OCI-LY7 (cell line): ENCODE measurements at places on chromosomes 3 and 15. TPM values are rescaled to one million over a fixed set of nuclear protein-coding genes. Genes with fewer than 3 reads are reported as not detected.

Gene RTP3
- total RNA-seq: 0.37 and 0.74 TPM in 2 replicates

- DNase-seq: peak; percentile 43
Observed at GRCh38 chr3:114827495-114827894, 319.6 kb downstream of the ZBTB20 start.

GRCh38 chr3:111589303-111590142 is 5.6 kb downstream of the ZBED2 start:
- no peak for DNase-seq

GRCh38 chr15:26178640-26179220 is 315.6 kb upstream of the ATP10A start:
- DNase-seq: no peak

Gene IGSF11
- not detected in 2 replicates for total RNA-seq

- DNase-seq: no peak
Observed at GRCh38 chr3:186940967-186941366, 10.6 kb downstream of the ST6GAL1 start.

Gene SLC38A3
- not detected in 2 replicates for total RNA-seq

DNA sequence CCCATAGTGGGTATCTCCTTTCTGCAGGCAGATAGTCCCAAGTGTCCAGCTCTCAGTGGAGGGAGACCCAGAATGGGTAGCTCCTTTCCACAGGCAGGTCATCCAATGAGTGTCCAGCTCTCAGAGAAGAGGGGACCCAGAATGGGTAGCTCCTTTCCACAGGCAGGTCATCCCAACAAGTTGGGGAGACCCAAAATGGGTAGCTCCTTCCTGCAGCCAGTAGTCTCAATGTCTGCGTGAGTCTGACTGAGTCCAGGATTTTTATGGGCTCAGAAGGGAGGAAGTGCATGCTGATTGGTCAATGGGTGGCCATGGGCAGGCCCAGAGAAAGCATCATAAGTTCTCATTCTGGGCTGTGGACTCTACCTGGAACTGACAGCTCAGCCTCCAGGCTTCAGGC is 150.7 kb upstream of the P2RY1 start:
- DNase-seq: no peak

Gene GABRR3
- total RNA-seq: not detected in 2 replicates

DNA sequence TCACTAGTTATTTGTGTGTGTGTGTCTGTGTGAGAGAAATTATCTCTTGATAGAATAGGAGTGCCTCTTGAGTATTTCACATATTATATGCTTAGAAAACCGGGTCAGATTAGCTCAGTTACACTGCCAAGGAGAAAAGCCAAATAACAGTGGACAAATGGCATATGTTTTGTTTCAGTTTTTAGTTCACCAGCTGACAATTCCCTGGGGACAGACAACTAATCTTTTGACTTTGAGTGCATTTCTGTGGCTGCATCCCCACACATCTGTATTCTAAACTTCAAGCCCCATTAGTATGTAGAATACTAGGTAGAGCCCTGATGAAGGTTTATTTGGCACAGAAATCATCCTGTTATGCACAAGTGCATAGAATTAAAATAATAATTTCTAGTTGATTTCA is 227.7 kb upstream of the CNTN3 start:
- no peak for DNase-seq

DNA sequence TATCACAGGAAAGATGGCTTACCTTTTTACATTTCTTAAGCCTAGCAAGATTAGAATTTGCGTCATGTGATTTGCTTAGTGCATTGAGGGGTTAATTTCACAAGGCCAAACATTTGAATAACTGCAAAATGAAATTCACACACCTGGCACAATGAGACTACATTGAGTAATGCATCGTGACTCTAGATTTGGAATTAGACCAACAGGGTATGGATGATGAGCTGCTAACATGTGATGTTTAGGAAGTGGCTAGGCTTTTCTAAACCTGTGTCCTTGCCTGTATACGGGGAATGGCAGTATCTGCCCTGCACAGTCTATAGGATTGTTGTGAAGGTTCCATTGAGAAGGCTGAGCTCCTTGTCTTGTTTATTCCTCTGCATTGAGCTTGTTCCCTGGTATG is 160.1 kb downstream of the MFSD1 start:
- no peak for DNase-seq

Gene IGSF10
- total RNA-seq: not detected in 2 replicates

Gene CLDN1
- total RNA-seq: not detected in 2 replicates

DNA sequence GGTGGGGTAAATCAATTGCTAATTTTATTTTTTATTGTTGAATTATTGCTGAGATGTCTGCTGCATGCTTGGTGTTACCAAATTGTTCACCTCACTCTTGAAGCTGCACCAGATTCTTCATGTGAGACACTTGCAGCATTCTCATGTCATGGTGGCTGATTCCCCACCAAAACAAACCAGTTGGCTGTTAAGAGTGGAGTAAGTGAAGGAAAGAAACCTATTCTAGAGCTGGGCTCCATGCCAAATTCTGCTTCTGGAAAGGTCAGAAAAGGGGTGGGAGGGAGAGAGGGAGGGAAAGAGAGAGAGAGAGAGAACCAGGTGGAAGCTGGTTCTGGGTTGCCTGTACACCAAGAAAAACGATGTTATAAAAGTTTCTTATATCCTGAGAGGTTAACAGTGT is 317.5 kb upstream of the THRB start:
- DNase-seq: no peak

- DNase-seq: no peak
Observed at GRCh38 chr3:29565236-29565635, 284.4 kb downstream of the RBMS3 start.

GRCh38 chr3:56894881-56895431 is 93.2 kb upstream of the ARHGEF3 start:
- no peak for DNase-seq

GRCh38 chr3:185215873-185216606 is 37.8 kb downstream of the EHHADH start:
- peak; percentile 15 for DNase-seq

Gene SLCO2A1
- total RNA-seq: not detected in 2 replicates

- DNase-seq: no peak
Observed at GRCh38 chr3:55158345-55158744, 230.5 kb upstream of the LRTM1 start.

- DNase-seq: no peak
Observed at GRCh38 chr3:12180631-12181030, 21.9 kb upstream of the TIMP4 start.

Gene ITIH1
- not detected in 2 replicates for total RNA-seq

DNA sequence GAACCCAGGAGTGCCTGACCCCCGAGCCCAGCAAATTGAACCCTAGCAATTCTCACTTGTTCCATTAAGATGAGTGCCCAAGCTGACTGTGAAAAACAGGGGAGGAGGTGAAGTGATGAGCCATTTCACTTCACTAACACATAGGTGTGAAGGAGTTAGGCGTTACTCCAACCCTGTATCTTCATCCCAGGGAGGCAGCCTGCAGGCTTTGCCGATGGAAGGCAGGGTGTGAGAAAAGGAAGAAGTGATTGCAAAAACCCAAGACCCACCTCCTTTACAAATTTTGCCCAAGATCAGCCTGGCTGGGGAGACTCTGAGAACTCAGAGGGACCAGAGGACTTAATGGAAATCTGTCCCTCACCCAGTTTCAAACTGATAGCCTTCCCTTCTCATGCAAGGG is 129.7 kb upstream of the WNT5A start:
- DNase-seq: no peak

- no peak for DNase-seq
Observed at GRCh38 chr3:135034291-135034768, 239.3 kb downstream of the EPHB1 start.

- DNase-seq: no peak
Observed at GRCh38 chr3:12430086-12430485, 54.2 kb upstream of the TSEN2 start.

DNA sequence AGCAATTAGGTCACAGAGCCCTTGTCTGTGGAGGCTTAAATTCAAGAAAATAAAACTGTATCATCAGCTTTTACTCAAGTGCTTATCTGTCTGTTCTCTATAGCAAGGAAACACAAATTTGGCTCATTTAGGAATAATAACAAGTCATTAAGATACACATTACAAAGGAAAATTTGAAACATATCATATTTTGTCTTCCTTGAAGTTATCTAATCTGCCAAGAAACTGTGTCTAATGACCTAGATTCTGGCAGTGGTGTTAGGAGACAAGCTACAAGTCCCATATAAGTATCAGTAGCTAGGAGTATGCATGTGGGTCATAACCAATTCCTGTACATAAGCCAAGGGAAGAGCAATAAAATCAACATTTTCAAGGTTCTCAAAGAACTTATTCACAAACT is 108.2 kb upstream of the SETMAR start:
- DNase-seq: no peak

DNA sequence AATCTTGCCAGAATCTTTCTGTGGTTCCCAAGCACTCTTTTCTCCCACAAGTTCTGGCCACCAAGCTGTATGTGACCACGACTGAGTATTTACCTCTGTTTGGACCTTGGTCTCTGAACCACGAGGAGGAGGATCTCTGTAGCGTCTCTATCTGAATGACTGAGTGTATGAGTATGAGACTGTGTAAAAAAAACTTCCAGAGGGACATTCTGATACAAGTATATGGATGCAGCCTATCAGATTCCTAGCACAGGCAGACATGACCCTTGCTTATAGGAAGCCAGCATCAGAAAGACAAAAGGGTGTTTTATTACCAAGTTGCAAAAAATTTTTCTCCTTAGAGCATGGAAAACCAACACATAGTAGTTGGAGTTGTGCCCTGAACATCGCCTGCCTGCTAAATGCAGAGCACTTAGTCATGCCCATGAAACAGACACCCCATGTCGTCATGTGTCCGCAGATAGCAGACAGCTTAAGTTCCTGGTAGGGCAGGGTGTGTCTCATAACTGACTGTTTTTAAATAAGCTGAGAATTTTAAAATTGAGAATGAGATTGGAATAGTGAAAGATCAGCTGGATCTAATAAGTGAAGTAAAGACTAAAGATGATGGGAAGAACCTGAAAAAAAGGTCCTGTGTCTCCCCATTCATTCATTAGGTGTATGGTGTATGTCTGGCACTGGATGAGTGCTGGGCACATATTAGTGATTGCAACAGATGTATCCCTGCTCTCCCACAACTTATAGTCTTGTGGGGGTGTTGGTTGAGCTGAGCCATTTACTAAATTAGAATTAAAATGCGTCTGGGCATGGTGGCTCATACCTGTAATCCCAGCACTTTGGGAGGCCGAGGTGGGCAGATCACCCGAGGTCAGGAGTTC is 30.9 kb downstream of the DAG1 start:
- DNase-seq: no peak

Gene CFAP100
- total RNA-seq: not detected in 2 replicates

Gene ANO10
- total RNA-seq: 3.8 and 5.8 TPM in 2 replicates

Gene SLC2A2
- not detected in 2 replicates for total RNA-seq

- no peak for DNase-seq
Observed at GRCh38 chr3:69294014-69294766, 91.7 kb downstream of the FRMD4B start.

DNA sequence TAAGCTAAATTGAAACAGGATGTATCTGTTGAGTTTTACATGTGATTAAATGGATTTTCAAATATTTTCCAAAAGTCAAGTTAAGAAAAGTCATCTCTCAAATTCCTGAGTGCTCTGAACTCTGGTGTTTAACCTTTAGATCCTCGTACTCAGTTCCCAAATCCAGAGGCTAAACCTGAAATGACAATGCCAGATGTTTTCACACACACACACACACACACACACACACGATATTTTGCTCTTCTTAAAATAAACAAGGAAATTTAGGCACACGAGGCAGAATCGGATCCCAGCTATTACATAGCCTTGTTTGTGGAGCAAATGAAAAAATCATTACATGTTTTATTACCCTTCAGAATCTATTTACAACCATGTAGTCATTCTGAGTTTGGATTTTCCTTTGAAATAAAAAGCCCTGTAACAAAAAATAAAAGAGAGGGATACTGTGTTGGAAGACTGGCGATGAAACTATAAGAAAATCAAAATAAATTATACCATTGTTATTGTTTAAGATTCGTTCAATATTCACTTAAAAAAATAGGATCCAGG is 20.6 kb upstream of the UBE2E1 start:
- DNase-seq: no peak

GRCh38 chr3:53765753-53766152 is 80.5 kb downstream of the CHDH start:
- DNase-seq: no peak

GRCh38 chr3:33929813-33930212 is 131.4 kb downstream of the PDCD6IP start:
- no peak for DNase-seq

- DNase-seq: no peak
Observed at GRCh38 chr15:88950600-88951160, 37.5 kb upstream of the MFGE8 start.

Gene ZNF385D
- total RNA-seq: not detected in 2 replicates

Gene ATP10A
- 0.06 TPM in 1 of 2 replicates, not detected in the other for total RNA-seq

Gene SH2D7
- not detected in 2 replicates for total RNA-seq

DNA sequence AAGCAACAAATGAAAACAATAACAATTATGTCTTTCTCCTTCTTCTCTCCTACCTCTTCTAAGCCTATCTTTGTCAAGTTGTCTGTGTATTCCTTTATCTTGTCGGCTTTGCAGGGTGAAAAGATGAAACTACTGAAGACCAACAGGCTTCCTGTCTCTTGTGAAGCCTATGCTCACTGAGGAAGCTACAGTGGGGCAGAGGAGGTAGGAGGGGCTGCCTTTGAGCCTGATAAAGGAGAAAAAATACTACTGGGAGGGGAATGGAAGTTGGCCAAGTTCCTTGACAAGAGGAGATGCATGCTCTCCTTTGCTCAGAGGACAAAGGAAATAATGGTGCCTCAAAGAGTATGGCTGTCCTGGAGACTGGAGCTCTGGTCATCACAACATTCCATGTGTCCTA is 92.0 kb downstream of the IGSF11 start:
- no peak for DNase-seq

DNA sequence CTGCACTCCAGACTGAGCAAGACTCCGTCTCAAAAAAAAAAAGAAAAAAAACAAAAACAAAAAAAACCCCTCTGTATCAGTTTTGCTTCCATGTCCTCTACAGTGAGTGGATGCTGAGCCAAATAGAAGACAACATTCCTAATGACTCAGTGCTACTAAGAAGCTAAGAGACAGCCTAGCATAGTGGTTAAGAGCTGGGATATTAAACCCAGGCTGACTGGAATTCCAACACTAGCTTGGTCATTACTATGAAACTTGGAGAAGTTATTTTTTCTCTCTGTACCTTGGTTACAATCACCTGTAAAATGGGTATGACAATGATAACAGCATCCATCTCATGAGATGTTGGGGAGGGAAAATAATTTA is 60.9 kb upstream of the PYGO1 start:
- no peak for DNase-seq
